ENCODE measurements at places on chromosomes 2 and 18.

DNA sequence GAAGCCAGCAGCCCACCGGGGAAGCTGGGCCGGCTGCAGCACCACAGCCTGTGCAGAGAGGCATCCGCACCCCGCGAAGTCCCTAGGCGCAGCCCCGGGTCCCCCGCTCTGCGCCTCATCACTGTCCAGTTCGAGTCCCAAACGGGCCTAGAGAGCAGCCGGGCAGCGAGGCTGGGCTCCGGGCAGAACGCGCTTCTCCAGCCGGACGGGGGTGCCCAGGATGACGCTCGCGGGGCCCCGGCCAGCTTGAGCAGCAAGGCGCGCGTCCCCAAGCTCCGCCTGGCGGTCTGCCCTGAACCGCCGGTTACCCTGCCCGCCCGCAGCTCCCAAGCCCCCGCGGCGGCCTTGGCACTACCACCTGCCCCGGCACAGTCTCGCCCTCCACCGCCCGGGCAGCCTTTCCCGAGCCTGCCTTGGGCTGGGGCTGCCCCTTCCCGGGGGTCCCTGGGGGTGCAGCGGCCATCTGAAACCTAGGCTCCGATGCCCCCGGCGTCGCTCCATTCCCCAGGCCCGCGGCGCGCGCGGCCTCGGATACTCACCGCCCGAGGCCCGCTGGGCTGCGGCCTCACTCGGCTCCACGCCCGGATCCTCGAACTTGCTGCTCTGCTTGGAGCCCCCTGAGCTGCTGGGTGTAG lies 591 bp downstream of the SLC16A14 start:
- peak; percentile 66 for DNase-seq

- DNase-seq, result no peak
Measured at GRCh38 chr2:189162566-189162965, 17.0 kb downstream of the COL5A2 start.

GRCh38 chr2:3641181-3641580 lies 16.8 kb upstream of the ALLC start:
- no peak for DNase-seq

GRCh38 chr2:166239548-166239947 lies 111.7 kb upstream of the SCN1A start:
- DNase-seq, result peak; percentile 93

DNA sequence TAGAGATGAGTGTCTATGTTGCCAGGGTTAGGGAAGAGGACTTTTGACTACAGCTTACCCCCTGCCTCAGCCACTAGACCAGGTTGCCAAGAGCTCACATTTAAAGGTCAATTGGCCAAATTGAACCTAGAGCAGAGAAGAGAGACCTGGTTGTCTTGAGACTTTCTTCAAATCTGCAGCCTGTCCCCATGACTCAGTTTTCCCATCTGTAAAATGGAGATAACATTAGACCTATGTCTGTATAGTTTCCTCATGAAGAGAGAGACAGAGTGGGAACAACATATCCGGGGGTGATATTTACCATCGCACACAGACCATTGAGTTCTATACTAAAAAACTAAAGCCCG lies 1.6 kb upstream of the LIPG start:
- no peak for DNase-seq

Data from EL (cell line).